Stimulated activated CD8-positive, alpha-beta memory T cell treated with anti-CD3 and anti-CD28 coated beads, Interleukin-7, amount 100 ng/mL, for 48 hours (primary cell): ENCODE measurements at places on chromosomes 12 and 14.

GRCh38 chr14:66360366-66360926, 125.7 kb upstream of the CCDC196 start:
- no peak for DNase-seq

GRCh38 chr14:34138175-34138574, 187.3 kb upstream of the EGLN3 start:
- DNase-seq, result no peak

DNA sequence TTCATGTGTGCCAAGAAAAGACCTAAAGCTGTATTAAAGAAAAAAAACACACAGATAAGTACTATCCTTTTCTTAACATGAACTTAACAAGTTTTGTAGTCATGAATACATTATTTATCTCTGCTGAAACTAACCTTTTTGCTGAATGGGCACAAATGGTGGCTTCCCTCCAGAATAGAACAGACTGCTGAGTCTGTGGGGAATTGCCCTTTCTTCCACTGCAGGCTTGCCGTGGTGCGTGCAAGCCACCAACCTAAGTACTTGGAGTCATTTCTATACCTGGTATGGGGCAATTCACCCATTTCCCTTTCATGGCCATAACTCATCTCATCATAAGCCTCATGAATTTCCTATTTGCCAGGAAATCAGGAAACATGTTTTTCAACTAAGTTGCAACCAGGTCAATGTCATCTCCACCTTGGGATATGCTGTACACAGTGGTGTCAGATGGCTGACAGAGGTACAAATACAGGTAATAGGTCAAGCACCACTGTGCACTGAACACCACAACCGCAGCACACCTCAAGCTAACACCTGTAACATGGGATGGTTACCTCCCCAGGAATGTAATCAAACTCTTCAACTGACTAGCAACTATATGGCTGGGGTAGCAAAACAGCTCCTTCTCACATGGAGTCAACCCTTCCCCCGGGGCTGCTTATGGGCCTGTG, 49.9 kb downstream of the CATSPERB start:
- no peak for DNase-seq

DNA sequence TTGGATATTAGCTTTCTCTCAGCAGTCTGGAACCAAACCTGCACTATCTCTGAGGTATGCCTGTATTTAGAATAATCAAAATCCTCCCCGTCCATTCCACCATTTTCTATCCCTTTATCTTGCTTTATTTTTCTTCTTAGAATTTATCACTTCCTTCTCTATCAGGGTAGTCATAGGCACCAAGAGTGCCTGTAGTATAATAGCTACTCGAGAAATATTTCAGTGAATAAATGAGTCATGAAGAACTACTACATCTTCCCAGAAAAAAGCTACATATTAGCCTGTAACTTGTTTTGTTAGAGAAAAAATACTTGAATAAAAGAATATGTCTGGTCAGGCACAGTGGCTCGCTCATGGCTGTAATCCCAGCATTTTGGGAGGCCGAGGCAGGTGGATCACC, 4.3 kb downstream of the SLC2A14 start:
- DNase-seq, result no peak

GRCh38 chr12:124742678-124743077, 121.0 kb downstream of the SCARB1 start:
- no peak for DNase-seq

DNA sequence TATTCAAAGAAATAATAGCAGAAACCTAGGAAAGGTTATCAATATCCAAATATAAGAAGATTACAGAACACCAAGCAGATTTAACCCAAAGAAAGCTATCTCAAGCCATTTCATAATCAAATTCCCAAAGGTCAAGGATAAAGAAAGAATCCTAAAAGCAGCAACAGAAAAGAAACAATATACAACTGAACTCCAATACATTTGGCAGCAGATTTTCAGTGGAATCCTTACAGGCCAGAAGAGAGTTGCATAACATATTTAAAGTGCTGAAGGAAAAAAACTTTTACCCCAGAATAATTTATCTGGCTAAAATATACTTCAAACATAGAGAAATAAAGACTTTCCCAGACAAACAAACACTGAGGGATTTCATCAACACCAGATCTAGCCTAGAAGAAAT, 54.3 kb downstream of the DENND5B start:
- no peak for DNase-seq

- no peak for DNase-seq
These were observed 28.5 kb upstream of the ANKRD9 start for GRCh38 chr14:102537981-102538601.

GRCh38 chr12:1071182-1071581, 80.2 kb downstream of the ERC1 start:
- DNase-seq, result no peak

- no peak for DNase-seq
These were observed 159.6 kb downstream of the BTG1 start for GRCh38 chr12:91986084-91986483.

DNA sequence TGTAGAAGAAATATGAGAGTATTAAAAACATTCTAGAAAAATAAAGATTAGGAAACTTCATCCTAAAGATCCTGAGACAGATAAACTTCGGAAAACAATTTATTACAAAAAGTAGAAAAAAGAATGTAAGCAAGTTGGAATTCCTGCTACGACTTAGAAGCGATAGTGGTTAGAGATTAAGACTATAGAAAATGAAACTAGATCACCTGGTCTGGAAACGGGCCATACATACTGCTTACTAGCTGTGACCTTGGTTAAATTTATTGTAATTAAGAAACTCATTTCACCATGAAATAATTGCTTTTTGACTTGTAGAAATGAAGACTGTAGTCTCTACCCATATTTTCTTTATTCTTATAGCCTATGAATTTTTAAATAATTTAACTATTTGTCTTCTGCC, 614.1 kb downstream of the SLC16A7 start:
- DNase-seq, result no peak

DNA sequence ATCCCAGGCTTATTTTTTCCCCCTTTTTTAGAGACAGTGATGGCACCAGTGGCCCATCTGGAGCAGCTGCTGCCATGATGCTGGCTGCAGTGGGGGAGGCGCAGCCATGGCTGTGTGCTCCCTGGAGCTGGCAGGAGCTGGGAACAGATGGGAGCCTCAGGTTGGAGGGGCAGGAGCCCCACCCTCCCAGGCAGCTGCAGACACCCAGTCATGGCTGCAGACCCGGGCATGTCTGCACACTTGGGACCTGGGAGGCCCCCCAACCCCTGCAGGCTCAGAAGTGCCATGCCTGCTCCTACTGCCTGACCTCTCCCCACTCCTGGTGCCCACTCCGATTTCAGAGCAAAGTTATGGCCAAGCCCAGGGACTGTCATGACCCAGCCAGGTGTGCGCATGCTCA, 25.1 kb downstream of the CDKL1 start:
- no peak for DNase-seq

DNA sequence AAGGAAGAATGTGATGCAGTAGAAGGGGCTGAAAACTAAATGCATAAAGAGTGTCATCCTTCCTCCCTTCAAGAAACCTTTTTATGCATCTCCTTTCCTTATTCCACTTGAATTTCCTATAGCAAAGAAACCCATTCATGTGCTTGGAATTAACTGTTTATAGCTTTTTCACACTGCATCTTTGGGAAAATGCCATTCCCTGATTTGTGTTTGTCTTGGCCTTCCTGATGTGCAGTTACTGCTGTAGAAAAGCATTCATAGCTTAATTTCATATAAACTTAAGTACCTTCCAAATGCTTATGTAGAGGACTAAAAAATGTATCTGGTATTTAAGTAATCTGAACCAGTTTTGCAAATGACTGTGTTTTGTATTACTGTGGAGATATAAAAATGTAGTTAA, 61.8 kb downstream of the SDR9C7 start:
- no peak for DNase-seq

- no peak for DNase-seq
These were observed 6.8 kb downstream of the GLIPR1 start for GRCh38 chr12:75487308-75487707.

- DNase-seq, result no peak
These were observed 1.0 kb downstream of the RTL1 start for GRCh38 chr14:100902295-100903133.

GRCh38 chr14:68335312-68335711, 457.6 kb downstream of the ZFP36L1 start:
- DNase-seq, result no peak

- no peak for DNase-seq
These were observed 84.5 kb downstream of the PLEKHG3 start for GRCh38 chr14:64788706-64789105.

DNA sequence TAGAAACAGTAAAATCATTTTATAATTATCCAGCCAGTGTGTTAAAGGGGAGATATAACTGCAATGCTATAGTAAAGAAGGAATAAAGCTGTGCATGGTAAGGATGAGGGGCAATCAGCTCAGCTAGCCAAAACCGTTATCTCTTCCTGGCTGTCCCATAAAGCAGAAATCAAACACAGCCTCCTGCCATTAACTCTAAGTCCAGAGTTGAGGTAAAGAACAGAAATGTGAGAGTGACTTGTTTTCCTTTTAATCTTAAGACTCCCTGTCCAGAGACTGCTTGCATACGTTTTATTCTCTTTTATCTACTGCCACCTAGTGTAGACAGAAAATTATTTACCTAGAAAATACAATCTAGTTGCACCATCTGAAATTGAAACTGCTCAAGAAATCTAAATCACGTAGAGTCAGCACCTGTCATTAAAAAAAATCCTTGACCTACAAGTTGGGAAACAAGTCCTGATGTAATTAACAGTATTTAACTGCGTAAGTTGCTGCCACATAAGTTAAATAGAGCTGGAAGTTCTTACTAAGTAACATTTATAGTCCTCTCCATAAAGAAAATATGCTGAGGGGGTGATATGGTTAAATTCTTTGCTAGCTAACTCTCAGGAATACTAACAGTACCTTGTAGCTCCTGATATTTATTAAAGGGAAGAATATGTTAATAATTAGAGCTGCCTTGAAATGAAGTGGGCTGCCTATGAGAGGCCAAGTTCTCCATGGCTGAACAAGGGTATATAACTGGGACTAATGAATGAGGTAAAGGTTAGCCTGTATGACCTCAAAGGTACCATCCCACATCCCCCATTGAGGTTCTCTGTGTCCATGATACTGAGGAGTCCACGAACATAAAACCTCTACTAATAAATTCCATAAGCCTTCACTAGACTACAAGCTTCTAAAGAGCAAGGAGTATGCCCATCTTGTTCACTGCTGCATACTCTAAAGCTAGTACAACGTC, 62.7 kb downstream of the GALNT4 start:
- DNase-seq, result no peak

- no peak for DNase-seq
These were observed 754.5 kb downstream of the TMEM121 start for GRCh38 chr14:106280876-106281275.

GRCh38 chr12:112738531-112738930, 53.0 kb upstream of the RPH3A start:
- DNase-seq, result no peak

GRCh38 chr14:68363843-68364767, 428.8 kb downstream of the ZFP36L1 start:
- no peak for DNase-seq

DNA sequence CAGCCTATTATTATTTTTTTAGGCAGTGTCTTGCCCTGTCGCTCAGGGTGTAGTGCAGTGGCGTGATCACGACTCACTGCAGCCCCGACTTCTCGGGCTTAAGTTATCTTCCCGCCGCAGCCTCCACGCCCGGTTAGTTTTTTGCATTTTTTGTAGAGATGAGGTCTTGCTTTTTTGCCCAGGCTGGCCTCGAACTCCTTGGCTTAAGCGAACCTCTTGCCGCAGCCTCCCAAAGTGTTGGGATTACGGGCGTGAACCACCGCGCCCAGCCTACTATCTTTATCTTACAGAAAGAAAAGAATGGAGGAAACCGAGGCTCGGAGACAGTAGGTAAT, 507 bp upstream of the PTPN11 start:
- DNase-seq, result no peak

DNA sequence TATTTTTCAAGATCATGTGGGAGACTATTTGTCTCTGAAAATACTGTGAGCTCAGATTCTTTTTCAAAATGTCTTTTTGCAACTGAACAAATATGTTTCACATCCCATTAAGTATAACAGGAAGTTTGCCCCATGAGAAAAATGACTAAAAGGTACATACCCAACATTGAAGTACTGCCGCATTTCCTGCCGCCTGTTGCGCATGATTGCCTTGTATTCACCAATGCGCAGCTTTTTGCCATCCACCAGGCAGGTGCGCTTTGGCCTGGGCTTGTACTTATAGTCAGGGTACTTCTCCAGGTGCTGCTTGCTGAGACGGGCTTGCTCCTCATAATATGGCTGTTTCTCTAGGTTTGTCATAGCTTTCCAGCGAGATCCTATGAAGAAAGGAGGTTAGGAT, 413.2 kb downstream of the SOX5 start:
- DNase-seq, result no peak

- no peak for DNase-seq
These were observed 997 bp downstream of the CYP27B1 start for GRCh38 chr12:57765698-57766463.

DNA sequence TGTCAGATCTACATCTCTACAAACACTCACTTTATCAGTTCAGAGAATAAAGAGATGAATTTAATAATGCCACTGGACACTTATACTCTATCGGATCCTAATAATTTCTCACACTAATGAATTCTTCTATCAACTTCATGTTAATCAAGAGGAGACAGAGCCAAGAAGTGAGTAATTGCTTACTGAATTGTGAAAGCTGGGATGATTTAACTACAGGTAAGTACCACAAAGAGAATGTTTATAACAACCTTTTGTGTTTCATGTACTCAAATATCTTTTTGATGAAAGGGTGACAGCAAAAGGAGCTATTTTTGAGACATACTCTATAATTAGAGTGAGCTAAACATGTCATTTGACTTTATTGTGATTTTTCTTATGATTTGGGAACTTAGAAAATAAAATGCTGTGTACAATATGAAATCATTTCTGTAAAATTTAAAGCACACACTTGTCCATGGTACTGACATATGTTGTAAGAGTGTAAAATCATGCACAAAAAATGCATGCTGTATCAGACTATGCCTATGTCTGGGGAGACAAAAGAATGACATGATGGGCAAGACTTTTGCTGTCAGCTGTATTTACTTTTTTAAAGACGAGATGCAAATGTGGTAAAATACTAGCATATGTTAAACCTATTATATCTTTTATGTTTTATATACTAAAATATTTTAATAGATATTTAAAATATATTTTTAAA, 361.2 kb downstream of the CCER1 start:
- no peak for DNase-seq

DNA sequence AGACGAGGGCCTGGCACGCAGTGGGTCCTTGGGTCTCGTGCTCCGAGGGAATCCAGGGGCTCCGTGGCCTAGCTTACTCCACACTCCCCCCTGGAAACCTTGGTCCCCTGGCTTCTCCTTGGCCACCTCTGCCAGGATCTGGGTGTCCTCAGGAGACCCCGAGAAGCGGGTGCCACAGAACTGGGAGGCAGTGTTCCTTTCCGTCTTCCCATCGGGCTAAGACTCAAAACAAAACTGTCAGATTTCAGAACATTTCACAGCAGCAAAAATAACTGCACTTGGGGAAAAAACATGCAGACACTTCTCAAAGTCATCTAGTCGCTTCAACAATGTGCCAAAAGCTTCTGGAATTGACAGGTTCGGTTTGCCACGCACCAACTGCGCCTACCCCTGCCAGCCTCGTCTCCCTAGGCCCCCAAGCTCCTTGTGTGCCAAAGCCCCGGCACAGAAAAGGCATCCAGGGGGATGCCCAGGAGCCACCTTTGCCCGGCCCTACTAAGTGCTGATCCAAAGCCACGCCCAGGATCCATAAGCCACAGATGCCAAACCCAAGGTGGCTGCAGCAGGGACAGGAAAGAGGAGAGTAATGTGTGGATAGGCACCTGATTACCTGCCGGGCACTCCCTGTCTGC, 58.4 kb upstream of the DIO3 start:
- no peak for DNase-seq
